CMK (cell line): ENCODE measurements at places on chromosomes 12 and 14.
A peak's percentile ranks its signal among the peaks of the same experiment; 100 is the strongest.

- no peak for DNase-seq
Observed at GRCh38 chr14:28412077-28412476, 354.5 kb upstream of the FOXG1 start.

DNA sequence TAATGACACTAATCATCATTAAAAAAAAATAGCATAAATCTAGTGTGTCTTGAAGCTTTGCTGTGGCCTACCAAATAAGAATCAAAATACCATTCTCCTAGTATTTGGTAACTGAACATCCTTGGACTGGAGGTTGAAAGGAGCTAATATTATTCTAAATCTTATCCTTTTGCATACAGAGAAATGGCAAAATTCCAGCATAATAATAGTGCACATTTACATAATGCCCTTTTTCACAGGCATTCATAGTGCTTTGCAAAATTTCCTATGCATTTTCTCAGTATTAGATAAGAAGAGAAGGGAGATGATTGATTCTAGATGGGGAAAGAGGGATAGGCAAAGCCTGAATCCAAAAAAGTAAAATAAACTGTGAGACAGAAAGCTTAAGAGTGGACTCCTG lies 13.9 kb upstream of the CCDC196 start:
- DNase-seq = no peak

GRCh38 chr12:4864575-4864974 lies 45.1 kb upstream of the KCNA1 start:
- DNase-seq = no peak

- no peak for DNase-seq
Observed at GRCh38 chr12:22248571-22249115, 85.9 kb downstream of the ST8SIA1 start.

GRCh38 chr14:81536241-81536771 lies 2.7 kb upstream of the SEL1L start:
- no peak for DNase-seq

DNA sequence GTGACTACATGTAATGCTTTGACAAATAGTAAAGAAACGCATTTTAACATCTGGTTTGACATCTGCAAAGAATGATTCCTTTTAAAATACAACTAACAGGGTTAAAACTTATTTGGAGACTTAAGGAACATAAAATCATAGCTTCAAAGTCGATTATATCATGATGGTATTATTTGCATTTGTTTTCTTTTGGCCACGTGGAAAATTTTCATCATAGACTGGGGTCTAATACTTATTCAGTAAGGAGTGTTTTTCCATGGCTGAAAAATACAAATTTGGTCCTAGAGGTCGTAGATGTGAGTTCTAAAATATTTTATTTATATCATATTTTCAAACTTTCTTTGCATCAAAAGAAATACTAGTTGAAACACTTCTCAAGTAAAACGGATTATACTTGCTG lies 31.5 kb upstream of the LMNTD1 start:
- DNase-seq = no peak

- no peak for DNase-seq
Observed at GRCh38 chr12:53101931-53102781, 1.1 kb upstream of the SOAT2 start.

- peak; percentile 36 for DNase-seq
Observed at GRCh38 chr12:76085520-76085868, 1.0 kb upstream of the NAP1L1 start.

DNA sequence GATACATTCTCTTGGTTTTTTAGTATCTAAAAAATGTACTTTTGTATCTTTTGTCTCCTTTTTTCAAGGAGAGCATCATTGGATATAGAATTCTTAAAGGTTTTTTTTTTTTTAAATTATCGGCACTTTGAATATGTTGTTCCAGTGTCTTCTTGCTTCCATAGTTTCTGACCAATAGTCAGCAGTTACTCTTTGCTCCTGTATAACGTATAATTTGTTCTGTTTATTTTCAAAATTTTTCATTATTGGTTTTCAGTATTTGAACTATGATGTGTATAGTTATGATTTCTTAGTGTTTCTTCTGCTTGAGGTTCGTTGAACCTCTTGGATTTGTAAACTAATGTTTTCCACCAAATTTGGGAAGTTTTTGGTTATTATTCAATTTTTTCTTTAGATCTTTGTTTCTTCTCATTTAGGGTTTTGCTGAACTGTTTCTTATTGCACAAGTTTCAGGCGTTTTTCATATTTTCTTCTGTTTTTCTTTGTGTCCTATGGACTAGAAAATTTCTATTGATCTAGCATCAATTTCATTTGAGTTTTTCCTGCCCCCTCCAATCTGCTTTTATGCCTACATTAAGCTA lies 93.9 kb downstream of the PLBD1 start:
- DNase-seq = no peak

DNA sequence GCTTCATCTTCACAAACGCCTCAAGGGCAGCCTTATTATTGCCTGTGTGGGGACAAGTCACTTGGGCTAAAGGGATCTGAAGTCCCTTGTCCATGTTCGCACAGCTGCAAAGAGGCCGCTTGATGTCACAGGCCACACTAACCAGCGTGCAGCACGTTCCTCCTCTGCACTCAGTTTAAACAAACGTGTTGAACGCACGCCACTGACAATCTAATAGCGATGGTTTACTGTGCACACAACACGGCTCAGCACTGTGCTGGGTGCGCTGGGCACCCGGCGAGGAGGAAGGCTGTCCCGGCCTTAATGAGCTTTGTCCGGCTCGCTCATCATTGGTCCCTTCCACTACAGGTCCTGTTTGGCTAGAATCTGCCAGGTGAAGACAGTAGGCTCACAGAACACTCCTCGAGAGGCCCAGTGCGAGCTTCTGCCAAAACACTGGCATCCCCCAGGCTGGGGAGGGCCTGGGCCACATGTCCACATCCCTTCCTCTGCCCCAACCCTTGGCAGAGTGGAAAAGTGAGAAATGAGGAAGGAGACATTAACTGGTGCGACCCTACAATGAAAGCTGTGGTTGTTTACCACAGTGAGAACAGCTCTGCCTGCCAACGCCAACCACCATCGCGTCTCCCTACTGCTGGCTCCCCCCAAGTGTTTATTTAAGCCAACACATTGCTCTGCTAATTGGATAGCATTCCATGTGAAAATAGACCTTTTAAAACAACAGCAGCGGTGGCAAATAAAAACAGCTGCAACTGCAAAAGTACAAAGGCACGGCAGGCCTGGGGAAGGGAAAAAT lies 113.2 kb downstream of the RBM19 start:
- no peak for DNase-seq

DNA sequence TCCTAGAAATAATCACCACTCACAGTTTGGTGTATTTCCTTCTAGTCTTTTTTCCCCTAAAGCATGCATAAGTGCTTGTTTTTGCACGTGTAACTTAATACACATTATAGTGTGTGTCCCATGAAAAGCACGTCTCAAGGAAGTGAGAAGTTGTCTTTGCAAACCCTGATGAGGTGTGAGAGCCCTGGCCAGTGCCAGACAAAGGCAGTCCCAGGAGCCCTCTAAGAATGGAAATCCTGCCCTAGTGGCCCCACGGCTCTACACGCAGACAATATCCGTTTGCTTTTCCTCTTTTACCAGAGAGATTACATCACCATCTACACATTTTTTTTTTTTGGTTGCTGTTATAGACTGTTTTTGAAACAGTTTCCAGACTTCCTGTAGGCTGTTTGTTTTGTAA lies 85.5 kb upstream of the FZD10 start:
- no peak for DNase-seq

GRCh38 chr14:79321070-79321469 lies 890.2 kb downstream of the DIO2 start:
- DNase-seq = no peak

- DNase-seq = no peak
Observed at GRCh38 chr12:130813436-130813835, 25.6 kb downstream of the STX2 start.

GRCh38 chr12:22683131-22683530 lies 58.2 kb downstream of the ETNK1 start:
- no peak for DNase-seq

DNA sequence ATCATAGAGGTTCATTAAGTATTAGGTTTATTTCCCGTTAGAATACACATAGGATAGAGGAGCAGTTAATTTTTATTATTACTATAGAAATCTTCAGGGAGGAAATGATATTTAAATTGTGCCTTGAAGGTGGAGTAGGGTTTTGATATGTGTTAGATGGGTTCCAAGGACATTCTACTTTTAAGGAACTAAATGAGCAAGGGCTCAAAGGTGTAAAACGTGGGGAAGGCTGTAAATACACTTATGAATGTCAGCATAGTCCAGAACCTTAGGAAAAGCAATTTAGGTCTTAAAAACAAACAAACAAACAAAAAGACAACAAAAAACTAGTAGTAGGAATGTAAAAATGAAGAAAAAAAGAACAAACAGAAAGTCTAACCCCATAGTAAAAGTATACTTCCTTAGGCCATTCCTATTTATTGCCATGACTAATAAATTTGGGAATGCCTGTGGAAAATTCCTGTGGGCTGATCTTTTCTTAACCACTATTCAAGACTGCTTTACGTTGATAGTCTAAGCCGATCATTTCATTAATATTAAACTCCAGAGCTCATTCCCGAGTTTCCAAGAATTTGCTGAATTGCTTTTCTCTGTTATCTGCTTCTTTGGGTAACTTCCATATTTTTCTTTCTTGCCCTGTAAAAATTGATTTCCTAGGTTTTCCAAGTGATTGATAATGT lies 180.3 kb downstream of the RAD51B start:
- no peak for DNase-seq

DNA sequence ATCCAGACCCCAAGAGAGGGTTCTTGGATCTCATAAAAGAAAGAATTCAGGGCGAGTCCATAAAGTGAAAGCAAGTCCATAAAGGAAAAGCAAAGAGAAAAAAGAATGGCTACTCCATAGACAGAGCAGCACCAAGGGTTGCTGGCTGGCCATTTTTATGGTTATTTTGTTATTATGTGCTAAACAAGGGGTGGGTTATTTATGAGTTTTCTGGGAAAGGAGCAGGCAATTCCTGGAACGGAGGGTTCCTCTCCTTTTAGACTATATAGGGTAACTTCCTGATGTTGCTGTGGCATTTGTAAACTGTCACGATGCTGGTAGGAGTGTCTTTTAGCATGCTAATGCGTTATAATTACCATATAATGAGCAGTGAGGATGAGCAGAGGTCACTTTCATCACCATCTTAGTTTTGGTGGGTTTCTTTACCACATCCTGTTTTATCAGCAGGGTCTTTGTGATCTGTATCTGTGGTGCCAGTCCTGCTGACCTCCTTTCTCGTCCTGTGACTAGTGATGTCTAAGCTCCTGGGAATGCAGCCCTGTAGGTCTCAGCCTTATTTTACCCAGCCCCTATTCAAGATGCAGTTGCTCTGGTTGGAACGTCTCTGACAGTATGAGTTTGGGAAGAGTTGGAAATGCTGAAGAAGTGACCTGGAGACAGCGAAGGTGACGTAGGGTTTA lies 100.5 kb downstream of the ZNF664 start:
- peak; percentile 2 for DNase-seq

- no peak for DNase-seq
Observed at GRCh38 chr12:64670919-64671639, 60.8 kb downstream of the RASSF3 start.

DNA sequence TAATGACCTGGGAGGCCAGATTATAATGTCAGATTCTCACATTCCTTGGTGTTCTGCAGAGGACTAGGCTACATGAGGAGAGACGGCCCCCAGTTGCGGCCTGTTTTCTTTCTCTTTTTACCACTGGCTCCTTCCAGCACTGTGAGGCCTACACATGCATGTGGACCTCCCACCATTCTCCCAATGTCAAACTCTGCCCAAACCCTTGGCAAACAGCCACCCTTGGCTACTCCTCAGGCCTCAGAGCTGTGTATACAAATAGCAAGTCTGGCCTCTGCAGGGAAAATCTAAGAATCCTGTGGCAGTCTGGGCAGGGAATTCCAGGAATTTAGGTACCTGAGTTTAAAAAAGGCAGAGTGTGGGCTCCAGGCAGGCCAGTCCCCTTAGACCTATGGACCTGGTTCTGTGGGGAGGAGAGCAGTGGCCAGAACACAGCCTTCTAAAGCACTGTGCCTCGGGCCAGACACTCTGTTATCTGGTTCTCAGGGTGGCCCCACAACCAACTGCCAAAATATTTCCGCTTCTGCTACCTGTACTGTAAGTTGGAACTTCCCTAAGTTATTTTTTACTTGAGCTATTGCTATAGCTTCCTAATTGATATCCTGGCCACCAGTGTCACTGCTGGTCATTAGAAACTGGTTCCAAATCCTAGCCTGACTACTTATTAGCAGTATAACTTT lies 19.9 kb upstream of the NEDD1 start:
- DNase-seq = no peak

DNA sequence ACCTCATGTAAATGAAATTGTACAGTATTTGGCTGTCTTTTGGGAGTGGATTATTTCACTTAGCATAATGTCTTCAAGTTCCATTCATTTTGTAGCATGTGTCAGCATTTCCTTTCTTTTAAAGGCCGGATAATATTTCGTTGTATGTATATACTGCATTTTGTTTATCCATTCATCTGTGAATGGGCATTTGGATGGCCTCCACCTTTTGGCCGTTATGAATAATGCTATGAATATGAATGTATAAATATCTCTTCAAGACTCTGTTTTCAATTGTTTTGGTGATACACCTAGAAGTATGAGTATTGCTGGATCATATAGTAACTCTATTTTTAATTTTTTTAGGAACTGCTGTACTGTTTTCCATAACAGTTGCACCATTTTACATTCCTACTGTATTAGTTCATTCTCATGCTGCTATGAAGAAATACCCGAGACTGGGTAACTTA lies 164.9 kb downstream of the DYRK2 start:
- no peak for DNase-seq

GRCh38 chr12:80498059-80498728 lies 54.2 kb downstream of the PTPRQ start:
- DNase-seq = no peak

DNA sequence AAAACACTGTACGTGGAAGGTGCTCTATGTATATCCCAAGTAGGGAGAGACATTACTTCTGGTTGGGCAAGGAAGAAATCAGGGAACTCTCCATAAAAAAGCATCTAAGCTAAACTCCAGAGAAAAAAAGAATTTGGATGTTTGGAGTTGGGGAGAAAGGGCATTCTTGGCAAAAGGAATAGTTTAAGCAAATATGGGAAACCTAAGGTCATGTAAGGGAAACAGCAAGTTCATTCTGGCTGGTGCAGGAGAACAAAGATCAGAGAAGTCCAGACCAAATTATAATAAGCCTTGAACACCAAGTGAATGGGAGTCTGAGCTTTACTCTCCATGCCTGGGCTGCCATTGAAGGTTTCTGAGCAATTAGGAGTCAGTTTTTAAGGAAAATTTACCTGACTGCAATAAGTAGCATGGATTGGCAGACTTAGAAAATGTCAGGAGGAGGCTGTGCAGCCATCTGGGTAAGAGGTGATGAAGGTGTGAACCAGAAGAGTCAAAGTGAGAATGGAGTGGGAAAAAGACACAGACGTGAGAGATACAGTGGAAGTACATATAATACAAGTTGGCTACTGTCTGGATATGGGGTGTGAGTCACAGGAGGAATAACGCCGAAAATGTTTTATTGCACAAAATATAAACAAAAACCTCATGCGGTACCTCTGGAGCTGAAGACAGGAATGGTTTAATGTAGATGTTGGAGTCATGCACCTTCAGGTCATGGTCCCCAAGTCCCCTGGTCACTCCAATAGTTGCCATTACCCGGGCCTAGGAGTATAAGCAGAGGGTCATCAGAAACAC lies 222.6 kb downstream of the MON2 start:
- no peak for DNase-seq

- DNase-seq = no peak
Observed at GRCh38 chr12:72307229-72307628, 35.1 kb downstream of the TRHDE start.
